ENCODE measurements at places on chromosomes 3 and 15. TPM values are rescaled to one million over a fixed set of nuclear protein-coding genes. Genes with fewer than 3 reads are reported as not detected.
A peak's percentile ranks its signal among the peaks of the same experiment; 100 is the strongest.

COX5A gene
- 247 TPM for total RNA-seq

LYSMD2 gene
- total RNA-seq, result 11.1 TPM

TLR9 gene
- total RNA-seq, result 0.30 TPM

ST8SIA2 gene
- total RNA-seq, result not detected

LRRC34 gene
- total RNA-seq, result 9.6 TPM

MTMR10 gene
- 4.4 TPM for total RNA-seq

TSEN2 gene
- 22.1 TPM for total RNA-seq

DNA sequence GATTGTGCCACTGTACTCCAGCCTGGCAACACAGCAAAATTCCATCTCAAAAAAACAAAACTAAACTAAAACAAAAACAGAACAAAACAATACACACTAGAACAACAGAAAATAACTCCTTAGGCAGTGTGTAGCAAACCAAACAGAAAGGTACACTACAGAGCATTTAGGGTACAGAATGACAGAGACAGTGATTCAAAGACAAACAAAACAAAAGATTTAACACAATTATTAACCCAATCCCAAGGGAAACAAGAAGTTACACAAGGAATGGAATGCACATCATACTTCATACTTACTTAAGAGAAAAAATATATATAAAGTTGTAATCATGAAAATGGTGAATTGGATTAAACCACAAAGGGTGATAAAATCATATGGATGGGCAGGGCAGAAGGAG, 12.9 kb downstream of the SLC25A20 start:
- no peaks in the 10 kb centered on the region for H3K27me3 ChIP-seq
- H3K36me3 ChIP-seq, result no peaks in the 10 kb centered on the region
- H3K27ac ChIP-seq, result no peak overlapping the region
- no peaks in the 10 kb centered on the region for H3K4me1 ChIP-seq

DNA sequence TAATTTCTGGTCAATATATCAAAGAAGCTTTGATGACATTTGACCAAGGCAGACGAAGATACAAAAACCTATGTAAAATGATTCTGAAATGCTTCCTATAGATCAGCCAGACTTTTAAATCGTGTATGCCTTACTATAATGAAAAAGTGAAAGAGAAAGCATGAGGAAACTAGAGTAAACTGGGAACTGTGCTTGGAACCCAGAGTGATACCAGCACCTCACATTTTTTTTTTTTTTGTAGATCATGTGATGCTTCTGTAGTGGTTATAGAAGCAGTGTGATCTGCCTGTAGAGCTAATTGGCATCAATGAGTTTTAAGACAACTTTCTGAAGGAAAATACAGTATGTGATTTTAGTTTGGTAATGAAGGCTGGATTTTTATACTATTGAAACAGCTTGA, 150.7 kb downstream of the NLGN1 start:
- no peak overlapping the region for H3K27ac ChIP-seq
- H3K4me3 ChIP-seq, result no peak overlapping the region
- no peaks in the 10 kb centered on the region for H3K36me3 ChIP-seq
- H3K27me3 ChIP-seq, result no peaks in the 10 kb centered on the region

DNA sequence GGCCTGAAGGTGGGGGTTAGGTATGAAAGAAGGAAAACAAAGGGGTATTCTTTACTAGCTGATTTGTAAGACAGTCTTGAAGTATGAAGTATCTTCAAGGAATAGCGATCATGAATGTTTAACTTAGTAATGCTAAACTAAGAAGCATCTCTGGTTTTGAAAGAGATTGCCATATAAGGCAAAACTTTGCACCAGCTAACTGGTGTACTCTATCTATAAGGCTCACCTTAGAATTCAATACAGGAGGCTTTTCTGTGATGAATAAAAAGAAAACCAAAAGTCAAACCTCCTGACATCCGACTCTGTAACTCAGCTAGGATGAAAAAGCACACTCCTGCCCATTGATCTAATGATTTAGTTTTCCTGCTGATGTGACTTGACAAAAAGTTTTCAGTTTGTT, 54.7 kb downstream of the FOXP1 start:
- H3K27me3 ChIP-seq, result no peaks in the 10 kb centered on the region
- no peak overlapping the region for H3K27ac ChIP-seq
- no peaks in the 10 kb centered on the region for H3K36me3 ChIP-seq
- H3K4me3 ChIP-seq, result no peak overlapping the region

- no peak overlapping the region for H3K27ac ChIP-seq
- peaks cover 1% of the 10 kb centered on the region for H3K4me1 ChIP-seq
- no peaks in the 10 kb centered on the region for H3K36me3 ChIP-seq
- DNase-seq, result no peak
- no peaks in the 10 kb centered on the region for H3K27me3 ChIP-seq
- H3K4me3 ChIP-seq, result no peak overlapping the region
Measured at GRCh38 chr3:189966843-189967242, 153.9 kb downstream of the P3H2 start.

DNA sequence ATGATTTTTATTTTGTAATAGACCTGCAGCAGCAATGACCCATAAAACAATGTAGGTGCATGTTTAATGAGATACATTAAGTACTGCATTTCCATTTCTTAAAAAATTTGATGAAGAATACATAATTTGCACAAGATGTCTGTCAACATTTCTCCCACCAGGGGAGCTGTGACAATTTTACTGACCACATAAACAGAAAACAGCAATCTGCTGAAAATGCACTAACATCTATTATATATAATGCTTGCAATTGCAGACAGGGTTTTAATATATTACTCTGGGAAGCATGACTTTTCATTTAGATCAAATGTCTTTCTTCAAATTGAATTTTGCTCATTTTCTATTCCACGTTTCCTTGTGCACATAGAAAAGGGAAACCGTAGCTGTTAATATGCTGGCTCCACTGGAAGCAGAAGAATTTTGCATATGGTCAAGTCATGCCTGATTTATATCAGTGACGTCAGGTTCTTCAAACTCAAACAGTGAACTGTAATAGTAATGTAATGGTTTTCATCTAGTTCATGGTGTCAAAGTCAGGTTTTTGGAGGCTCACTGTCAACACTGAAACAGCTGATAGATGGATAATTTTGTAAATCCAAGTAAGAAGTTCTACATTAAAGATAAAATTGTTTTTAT, 79.8 kb upstream of the IGF1R start:
- no peak overlapping the region for H3K27ac ChIP-seq
- H3K36me3 ChIP-seq, result no peaks in the 10 kb centered on the region
- peaks cover 37% of the 10 kb centered on the region for H3K27me3 ChIP-seq
- H3K4me1 ChIP-seq, result no peaks in the 10 kb centered on the region
- no peak for DNase-seq

GRCh38 chr3:13016721-13017255, 56.4 kb downstream of the IQSEC1 start:
- H3K4me1 ChIP-seq, result peaks cover 52% of the 10 kb centered on the region
- no peak overlapping the region for H3K4me3 ChIP-seq
- H3K36me3 ChIP-seq, result no peaks in the 10 kb centered on the region
- no peaks in the 10 kb centered on the region for H3K27me3 ChIP-seq
- DNase-seq, result no peak

DNA sequence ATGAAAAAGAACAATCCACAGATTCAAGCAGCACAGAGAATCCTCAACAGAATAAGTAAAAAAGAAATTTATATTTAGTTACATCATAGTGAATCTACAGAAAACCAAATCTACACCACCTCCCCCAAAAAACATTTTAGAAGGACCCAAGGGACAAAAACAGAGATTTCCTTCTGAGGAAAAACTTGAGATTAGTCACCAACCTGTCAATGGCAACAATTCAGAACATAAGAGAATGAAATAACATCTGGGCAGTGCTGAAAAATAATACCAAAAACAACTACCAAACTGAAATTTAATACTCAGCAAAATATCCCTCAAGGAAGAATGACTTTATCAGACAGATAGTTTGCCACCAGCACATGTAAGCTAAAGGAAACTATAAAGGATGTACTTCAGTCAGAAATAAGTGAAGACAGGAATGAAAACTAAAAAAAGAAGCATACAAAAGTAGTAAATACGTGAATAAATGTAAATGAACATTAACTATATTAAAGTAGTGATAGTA, 260.7 kb downstream of the ULK4 start:
- no peaks in the 10 kb centered on the region for H3K36me3 ChIP-seq
- DNase-seq, result no peak
- no peak overlapping the region for H3K4me3 ChIP-seq
- H3K27ac ChIP-seq, result no peak overlapping the region

- no peaks in the 10 kb centered on the region for H3K36me3 ChIP-seq
- no peaks in the 10 kb centered on the region for H3K27me3 ChIP-seq
- H3K27ac ChIP-seq, result no peak overlapping the region
- no peaks in the 10 kb centered on the region for H3K4me1 ChIP-seq
- H3K4me3 ChIP-seq, result no peak overlapping the region
Measured at GRCh38 chr3:15660055-15660935, 58.8 kb downstream of the BTD start.

DNA sequence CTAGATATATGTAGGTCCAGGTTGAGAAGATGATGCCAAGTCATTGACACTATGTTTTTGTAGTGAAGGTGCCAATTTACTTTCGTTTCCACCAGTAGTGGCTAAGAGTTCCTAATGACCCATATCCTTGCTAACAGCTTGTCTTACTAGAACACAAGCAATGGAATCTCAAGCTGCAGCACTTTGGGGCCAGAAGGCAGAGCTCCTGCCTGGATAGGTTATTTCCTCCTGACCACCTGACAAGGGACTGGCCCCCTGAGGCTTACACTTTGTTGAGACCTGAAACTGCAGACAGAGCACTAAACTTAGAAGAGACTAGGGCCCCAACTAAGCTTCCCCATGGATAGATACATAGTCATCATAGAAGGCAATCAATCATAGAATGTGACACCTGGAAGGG, 11.7 kb downstream of the ONECUT1 start:
- DNase-seq, result no peak
- H3K27me3 ChIP-seq, result peaks cover 46% of the 10 kb centered on the region
- no peaks in the 10 kb centered on the region for H3K36me3 ChIP-seq
- H3K4me3 ChIP-seq, result no peak overlapping the region

DNA sequence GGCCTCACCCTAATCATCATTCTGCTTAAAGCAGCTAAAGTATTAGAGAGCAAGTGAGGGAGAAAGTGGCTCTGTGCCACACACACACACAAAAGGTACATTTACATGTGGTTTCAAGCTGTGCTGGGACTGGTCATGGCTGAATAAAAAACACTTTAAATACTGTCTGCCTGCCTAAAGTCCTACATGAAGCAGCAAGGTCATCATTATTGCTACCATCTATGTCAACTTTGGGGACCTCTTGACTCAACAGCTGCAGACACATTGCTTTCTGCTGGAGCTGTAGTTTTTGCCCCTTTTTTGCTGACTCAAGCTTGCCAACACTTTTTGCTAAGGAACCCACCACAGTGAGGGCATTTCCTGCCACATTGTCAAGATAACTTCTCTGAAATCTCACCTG, 1237.9 kb downstream of the ROBO2 start:
- DNase-seq, result no peak
- H3K27me3 ChIP-seq, result no peaks in the 10 kb centered on the region
- no peaks in the 10 kb centered on the region for H3K36me3 ChIP-seq
- H3K4me3 ChIP-seq, result no peak overlapping the region

GRCh38 chr15:27933562-27933961, 165.6 kb downstream of the OCA2 start:
- H3K36me3 ChIP-seq, result no peaks in the 10 kb centered on the region
- peaks cover 7% of the 10 kb centered on the region for H3K27me3 ChIP-seq
- no peak overlapping the region for H3K27ac ChIP-seq
- DNase-seq, result no peak
- no peaks in the 10 kb centered on the region for H3K4me1 ChIP-seq

GRCh38 chr15:42710662-42711061, 26.3 kb downstream of the CDAN1 start:
- H3K36me3 ChIP-seq, result no peaks in the 10 kb centered on the region
- DNase-seq, result no peak
- H3K4me1 ChIP-seq, result no peaks in the 10 kb centered on the region
- no peaks in the 10 kb centered on the region for H3K27me3 ChIP-seq

GRCh38 chr15:62932436-62932835, 110.1 kb upstream of the TPM1 start:
- H3K27ac ChIP-seq, result no peak overlapping the region
- H3K27me3 ChIP-seq, result no peaks in the 10 kb centered on the region
- H3K4me3 ChIP-seq, result no peak overlapping the region
- H3K4me1 ChIP-seq, result peaks cover 28% of the 10 kb centered on the region

GRCh38 chr3:2523281-2523836, 424.7 kb downstream of the CNTN4 start:
- H3K36me3 ChIP-seq, result no peaks in the 10 kb centered on the region
- DNase-seq, result no peak
- H3K4me1 ChIP-seq, result no peaks in the 10 kb centered on the region
- no peaks in the 10 kb centered on the region for H3K27me3 ChIP-seq
- H3K27ac ChIP-seq, result no peak overlapping the region

DNA sequence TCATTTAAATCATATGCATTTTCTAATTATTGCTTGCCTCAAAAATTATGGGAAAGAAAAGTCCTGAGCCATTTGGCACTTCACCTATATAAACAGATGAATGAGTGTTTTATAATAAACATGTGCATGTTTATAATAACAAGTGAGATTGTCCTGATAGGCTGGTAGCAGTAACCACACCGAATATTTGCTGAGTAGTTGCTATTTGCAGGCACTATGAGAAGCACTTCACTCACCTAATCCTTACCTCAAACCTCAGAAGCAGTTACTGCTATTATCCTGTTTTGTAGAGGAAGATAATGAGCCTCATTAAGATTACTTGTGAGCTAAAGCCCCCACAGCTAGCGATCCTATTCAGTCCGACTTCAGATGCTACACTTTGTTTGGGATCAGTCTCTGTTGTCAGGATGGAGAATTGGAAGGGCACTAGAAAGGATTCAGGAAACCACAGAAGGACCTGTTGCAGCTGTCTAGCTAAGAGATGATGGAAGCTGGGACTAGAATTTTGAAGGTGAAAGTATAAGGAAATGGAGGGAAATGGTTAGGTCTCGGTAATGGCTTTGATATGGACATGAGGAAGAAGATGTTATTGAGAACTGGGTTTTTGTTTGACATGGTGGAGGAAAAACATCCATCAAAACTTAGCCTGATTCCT, 28.4 kb upstream of the MAGI1 start:
- no peaks in the 10 kb centered on the region for H3K27me3 ChIP-seq
- no peaks in the 10 kb centered on the region for H3K36me3 ChIP-seq
- peaks cover 5% of the 10 kb centered on the region for H3K4me1 ChIP-seq
- peak overlapping the region; percentile 62 for H3K4me3 ChIP-seq

- no peak overlapping the region for H3K4me3 ChIP-seq
- no peaks in the 10 kb centered on the region for H3K27me3 ChIP-seq
- H3K36me3 ChIP-seq, result no peaks in the 10 kb centered on the region
- no peak for DNase-seq
- H3K27ac ChIP-seq, result no peak overlapping the region
Measured at GRCh38 chr3:150956376-150956775, 16.2 kb downstream of the CLRN1 start.

GRCh38 chr3:153669527-153669926, 451.7 kb upstream of the ARHGEF26 start:
- no peaks in the 10 kb centered on the region for H3K27me3 ChIP-seq
- no peaks in the 10 kb centered on the region for H3K36me3 ChIP-seq
- no peaks in the 10 kb centered on the region for H3K4me1 ChIP-seq
- no peak for DNase-seq
- H3K27ac ChIP-seq, result no peak overlapping the region
- no peak overlapping the region for H3K4me3 ChIP-seq

Data from PC-9 (cell line).